ENCODE measurements at places on chromosomes 16 and 17. TPM values are rescaled to one million over a fixed set of nuclear protein-coding genes. Genes with fewer than 3 reads are reported as not detected.

Gene ZFP3
- total RNA-seq = 5.5 TPM

Gene PABPN1L
- total RNA-seq = not detected

Gene TAC4
- not detected for total RNA-seq

Gene NDUFAF8
- 69.0 TPM for total RNA-seq

Gene TP53TG3
- total RNA-seq = not detected

Gene SMCR8
- 13.5 TPM for total RNA-seq

Gene CLEC18C
- total RNA-seq = 1.1 TPM

Gene THUMPD1
- total RNA-seq = 57.7 TPM

Gene DNAI2
- total RNA-seq = not detected

Gene SEPTIN12
- not detected for total RNA-seq
